ENCODE measurements at places on chromosomes 12 and 14.

DNA sequence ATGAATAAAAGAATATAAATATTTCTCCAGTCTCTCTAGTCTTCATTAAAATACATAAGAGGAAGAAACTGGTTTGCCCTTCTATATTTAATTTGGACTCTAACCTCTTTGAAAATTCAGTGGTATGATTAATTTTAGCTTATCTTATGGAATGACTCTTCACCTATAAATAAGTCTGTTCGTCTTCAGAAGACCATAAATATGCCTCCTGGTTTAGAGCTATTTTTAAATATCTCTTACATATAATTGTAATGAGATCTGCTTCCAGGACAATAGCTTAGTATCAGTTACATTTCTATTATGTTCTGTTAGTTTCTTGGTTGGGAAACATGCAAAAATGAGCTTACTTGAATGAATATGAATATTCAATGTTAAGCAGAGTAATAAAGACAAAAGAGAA lies 257.5 kb upstream of the HMGA2 start:
- ATAC-seq: no peak

DNA sequence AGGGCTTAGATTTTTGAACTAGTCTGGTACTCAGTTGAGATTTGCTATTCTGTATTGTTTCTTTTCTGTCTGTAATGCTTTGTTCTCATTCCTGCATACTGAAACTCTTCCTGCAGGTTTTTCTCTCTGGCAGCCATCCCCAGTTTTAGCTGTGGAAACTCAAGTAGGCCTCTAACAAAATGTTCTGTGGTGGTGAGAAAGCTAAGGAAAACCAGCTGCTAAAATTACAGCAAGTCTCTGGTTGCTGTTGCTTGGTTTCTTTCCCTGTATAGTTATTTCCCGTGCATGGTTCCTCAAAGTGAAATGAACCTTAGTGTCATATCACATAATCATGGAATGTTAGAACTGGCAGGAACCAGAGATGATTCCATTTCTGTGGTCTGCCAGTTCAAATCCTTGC lies 442.5 kb downstream of the NRXN3 start:
- no peak for ATAC-seq

DNA sequence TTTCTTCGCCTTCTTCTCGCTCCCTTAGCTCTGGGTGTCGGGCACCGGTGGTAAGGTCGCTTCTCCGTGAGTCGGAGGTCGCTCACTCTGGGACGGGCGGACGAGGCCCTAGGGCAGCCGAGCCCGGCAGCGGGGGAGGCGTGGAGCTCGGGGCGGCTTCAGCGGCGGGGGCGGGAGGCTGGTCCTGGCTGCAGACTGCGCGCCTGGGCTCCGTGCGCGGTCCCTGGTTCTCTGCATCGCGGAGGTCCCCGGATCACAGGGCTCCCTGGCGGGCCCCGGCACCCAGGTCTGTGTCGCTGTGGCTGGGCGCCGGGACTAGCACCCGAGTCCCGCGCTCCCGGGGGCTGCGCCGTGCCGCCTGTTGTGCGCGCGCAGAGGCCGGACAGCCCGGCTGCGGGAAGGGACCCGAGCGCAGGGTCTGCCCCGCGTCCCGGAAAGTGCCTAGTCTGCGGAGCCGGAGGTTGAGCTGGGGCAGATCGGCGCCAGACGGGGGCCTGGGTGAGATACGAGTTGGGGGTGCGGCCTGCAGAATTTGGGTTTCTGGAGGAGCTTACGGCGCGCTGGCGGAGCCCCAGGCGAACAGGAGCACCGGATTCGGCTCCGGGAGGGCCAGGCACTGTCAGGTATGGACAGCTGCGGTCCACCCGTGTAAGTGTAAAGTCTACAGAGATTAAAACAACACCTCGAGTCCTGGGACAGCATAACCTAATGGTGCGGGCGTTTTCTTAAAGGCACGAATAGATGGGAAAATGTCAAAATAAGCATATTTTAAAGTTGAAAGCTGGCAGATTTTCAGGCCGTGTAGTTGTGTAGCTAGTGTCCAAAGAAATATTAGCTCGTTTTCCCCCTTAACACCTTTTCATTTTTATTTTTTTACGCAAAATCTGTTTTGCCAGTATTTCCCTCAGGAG lies 713 bp downstream of the FRMD6 start:
- peak; percentile 57 for ATAC-seq

DNA sequence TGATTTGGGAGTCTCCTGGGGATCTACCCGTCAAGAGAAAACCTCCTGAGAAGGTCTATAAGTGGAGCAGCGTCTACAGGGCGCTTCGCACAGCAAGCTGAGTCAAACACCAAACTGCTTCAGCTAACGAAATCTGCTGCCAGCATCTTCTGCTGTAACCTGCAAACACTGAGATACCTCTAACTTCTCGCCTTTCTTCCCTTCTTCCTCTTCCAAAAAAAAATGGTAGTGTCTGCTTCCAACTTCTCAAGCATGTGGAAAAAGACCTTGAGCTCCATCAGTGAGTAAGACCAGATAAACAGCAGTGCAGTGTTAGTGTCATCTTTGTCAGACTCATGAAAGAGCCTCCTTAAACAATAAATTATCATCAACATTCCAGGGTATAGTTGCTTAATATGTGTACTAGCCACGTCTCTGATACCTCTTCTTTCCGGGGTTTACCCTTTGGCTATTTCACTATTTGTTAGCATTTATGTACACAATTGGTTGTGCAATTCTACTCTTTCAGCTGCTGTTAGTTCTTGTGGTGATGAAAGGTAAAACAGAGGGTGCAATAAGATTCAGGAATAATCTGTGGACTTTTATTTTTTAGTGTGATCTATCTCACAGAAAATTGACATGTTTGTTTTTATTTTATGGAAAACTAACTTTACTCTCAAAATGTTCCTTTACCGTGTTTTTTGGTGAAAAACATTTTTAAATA lies 81.6 kb downstream of the LLPH start:
- ATAC-seq: no peak

DNA sequence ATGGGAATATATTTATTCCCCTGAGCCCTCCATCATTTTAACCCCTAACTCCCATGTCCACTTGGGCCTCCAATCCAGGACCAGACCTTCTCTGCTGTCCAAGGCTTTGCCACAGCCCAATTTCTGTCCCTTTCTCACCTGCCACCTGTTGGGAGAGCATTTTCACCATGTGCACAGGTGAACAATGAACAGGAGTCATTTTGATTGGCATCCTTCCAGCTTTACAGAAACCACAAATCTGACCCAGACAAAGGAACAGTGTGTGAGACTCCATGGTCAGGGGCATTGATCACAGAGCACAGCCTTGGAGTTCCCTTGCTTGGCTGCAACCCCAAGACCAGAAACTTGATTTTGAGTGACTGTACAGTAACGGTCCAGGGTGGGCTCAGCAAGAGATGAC lies 91.9 kb downstream of the CRACR2A start:
- ATAC-seq: no peak

- ATAC-seq: no peak
These were observed at the start of gene KLRC4 for GRCh38 chr12:10409392-10409791. Gene KLRC4 (minus strand): TSS chr12:10409757. CDS start chr12:10409575, 182 bp downstream.

GRCh38 chr12:95709152-95709551 lies 81.4 kb downstream of the NTN4 start:
- no peak for ATAC-seq

DNA sequence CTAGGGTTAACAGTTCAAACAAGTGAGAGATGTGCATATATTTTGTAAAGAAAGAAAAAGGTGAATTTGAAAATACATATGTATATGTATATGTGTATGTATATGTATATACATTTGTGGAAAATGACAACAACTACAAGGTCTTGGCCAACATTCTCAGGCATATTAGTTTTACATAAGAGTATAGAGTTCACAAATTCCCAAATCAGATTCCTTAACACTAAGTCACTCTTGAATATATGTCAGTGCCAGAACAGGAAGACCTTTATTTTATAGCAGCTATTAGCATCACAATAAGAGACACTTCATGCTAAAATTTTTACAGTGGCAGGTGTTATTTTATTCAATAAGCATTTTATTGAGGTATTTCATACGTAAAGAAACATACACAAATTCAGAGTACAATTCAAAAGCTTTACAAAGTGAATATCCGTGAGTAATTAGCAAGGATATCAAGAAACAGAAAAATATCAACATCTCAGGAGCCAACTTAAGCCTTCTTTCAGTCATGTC lies 179.7 kb downstream of the SLC6A15 start:
- no peak for ATAC-seq

- ATAC-seq: no peak
These were observed 1.8 kb downstream of the MON2 start for GRCh38 chr12:62468397-62468796.

DNA sequence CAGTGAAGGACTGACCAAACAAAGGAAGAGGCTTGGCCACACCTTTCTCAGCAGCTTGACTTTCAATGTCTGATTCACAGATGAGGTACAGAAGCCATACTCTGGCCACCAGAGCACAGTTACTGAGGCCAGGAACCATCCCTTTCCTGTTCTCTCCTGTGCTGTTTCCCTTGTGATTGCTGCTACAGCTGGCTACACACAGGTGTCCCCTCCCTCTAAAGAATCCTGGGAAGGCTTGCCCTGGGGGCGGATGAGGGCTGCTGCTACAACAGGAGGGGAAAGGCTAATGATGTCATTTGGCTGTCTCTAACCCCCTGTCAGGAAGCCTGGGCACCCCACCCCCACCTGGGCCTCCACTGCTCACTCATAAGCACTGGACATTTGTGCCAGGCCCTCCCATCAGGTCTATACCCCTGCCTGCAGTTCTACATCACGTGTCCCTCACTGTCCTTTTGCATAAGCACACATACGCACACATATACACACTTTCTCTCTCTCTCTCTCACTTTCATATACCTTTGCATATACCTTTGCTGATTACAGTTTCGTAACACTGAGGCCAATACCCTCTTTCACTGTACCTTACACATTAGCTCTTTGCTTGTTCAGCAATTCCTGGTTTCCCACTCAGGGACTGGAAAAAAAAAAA lies 41.4 kb downstream of the PRPF40B start:
- no peak for ATAC-seq

DNA sequence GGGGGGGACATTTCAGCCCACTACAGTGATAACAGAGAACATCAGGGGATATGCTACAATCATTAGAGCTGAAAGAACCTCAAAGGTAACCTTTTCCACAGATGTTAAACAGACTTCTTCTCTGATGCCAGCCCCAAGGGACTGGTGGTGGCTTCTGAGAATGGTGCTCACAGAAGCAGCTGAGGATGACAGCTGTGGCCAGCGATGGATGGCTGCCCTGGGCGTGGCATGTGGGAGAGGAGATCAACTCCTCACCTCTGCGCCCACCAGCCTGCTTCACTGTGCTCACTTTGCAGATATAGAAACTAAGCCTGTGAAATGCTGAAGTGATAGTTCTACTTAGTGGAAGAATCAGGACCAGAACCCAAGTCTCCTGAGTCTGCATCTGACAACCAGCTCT lies 33.0 kb downstream of the FOXN3 start:
- ATAC-seq: peak; percentile 97

DNA sequence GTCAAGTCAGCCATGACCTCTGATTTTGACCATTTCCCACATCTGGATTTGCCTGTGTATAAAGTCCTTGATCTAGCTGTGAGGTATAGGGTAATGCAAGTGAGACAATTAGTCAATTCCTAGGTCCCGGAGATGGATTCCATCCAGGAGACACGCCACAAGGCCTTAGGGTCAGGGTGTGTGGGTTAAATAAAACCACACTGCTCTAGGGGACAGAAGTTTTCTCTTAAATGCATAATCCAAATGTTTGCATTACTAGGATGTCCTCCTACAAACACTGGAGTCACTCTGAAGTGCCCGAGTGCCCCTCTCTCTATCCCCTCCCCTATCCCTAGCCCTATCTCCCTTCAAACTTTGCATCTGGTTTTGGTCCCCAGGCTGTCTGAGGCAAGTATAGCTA lies 26.8 kb downstream of the LRIG3 start:
- no peak for ATAC-seq

GRCh38 chr14:102557434-102558226 lies 34.8 kb upstream of the RCOR1 start:
- ATAC-seq: no peak

GRCh38 chr14:59360923-59361794 lies 104.0 kb downstream of the GPR135 start:
- no peak for ATAC-seq

- ATAC-seq: no peak
These were observed 352.7 kb downstream of the SYT1 start for GRCh38 chr12:79217306-79217705.

- ATAC-seq: no peak
These were observed 54.3 kb upstream of the KCNJ8 start for GRCh38 chr12:21828779-21829178.

GRCh38 chr12:41576925-41577324 lies 388.8 kb downstream of the PDZRN4 start:
- ATAC-seq: no peak

- no peak for ATAC-seq
These were observed 23.4 kb upstream of the SFSWAP start for GRCh38 chr12:131687346-131688125.

GRCh38 chr14:91745344-91745743 lies 13.5 kb upstream of the CATSPERB start:
- no peak for ATAC-seq

DNA sequence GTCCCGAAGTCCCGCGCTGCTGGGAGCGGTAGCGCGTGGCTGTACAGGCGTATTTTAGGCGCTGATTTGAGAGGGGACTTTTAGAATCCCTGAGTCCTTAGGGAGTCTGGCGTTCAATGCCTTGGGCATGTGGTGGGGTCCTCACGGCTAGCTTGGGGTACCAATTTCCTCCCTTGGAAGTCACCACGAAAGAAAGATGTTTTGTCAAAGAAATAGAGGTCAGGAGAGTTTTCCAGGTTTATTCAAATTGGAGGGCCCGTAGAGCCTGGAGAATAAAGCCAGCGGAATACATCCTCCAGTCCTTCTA lies 63.9 kb downstream of the KLHL28 start:
- no peak for ATAC-seq

DNA sequence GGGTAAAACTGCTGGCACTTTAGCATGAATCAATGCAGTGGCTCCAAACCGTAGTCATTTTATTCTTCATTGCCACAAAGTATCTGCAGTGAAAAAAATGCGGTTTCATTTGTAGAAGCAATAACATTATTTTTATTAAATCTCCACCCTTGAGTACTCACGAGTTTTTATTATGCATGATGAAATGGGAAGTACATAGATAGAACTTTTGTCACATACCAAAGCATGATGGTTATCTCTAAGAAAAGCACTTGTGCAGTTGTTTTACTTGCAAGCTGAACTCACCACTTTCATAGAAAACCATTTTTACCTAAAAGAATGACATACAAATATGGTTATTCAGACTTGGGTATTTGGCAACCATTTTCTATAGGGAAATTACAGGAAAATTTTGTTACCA lies 90.3 kb downstream of the PELI2 start:
- ATAC-seq: no peak

Data from stimulated activated memory B cell treated with anti-CD40 and anti-IgM and Interleukin-4, amounts not matched to agents 10 μg/mL and 1 μg/mL and 100 μg/mL, for 72 hours (primary cell).